ENCODE measurements at places on chromosomes 1 and 21.
A peak's percentile ranks its signal among the peaks of the same experiment; 100 is the strongest.

- DNase-seq = no peak
Measured at GRCh38 chr1:99710994-99711393, 55.4 kb downstream of the FRRS1 start.

DNA sequence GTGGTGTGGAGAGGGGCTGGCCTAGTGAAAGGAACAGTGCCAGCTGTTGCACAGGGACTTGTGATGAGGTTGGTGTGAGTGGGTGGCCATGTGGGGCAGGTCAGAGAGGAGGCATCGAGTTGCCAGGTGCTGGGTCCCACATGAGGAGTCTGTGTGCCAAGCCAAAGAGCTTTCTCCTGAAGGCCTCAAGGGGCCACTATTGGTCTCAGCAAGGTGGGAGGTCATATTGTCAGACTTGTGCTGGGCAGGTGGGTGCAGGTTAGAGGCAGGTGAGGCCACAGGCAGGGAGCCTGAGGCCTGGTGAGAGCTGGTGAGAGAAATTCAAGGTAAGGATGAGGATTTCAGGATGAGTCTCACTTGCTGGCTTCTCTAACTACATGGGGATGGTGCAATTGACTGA, 256.8 kb downstream of the DISC1 start:
- DNase-seq = no peak

DNA sequence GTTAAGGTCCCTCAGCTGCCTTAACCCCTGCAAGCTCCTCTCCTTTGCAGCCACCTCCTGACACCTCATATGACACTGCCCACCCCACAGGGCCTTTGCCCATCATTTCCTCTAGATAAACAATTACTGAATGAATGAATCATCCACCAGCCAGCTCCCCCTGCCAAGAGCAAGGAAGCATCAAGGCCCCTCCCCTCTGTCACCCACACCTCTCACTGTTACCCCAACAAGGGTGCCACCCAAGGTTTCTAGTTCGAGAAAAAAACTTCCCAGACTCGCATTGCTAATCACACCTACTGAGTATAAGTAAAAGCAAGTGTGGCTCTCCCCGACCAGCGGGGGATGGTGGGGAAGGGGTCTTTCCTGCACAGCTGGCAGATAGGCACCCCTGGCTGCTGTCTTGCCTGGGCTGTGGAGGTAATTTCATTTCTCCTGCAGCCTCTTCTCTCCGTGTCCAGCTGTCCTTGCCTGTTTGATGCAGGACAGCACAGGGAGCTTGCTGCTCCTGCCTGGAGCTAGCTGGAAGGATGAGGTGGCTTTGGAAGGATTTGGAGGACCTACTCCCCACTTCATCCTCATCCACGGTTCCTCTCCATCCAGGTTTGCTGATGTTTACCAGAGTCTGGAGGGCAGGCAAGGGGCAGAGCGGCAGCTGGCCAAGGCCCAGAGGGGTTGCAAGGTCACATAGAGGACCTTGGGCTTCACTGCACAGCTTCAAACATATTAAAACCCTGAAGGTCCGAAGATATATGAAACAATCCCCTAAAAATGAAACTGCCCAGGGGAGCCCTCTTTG, 33.1 kb upstream of the LBR start:
- peak; percentile 32 for DNase-seq

DNA sequence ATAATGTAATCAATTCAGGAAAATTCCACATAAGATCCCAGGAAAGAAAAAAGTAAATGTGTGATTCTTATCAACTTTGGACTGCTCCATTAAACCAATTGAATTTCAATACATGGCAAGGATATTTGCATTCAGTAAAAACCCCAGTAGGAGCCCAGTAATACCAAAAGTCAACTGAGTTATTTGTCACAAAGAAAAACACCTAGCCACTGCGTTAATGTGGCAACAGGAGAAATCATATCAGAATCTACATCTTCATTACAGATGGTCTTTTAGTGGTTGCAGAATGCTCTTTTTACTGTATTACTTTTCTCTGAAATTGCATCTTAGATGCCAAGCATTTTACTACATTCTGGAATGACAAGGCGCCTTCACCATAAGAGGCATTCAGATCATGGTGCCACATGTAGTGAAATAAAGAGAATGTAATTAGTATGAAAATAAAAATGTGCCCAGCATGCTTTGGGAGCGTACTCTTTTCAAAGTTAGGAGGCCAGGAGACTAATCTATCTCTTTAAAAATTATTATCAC, 180.7 kb downstream of the PATJ start:
- DNase-seq = no peak

GRCh38 chr1:29179641-29180184, 2.0 kb downstream of the SRSF4 start:
- DNase-seq = no peak

DNA sequence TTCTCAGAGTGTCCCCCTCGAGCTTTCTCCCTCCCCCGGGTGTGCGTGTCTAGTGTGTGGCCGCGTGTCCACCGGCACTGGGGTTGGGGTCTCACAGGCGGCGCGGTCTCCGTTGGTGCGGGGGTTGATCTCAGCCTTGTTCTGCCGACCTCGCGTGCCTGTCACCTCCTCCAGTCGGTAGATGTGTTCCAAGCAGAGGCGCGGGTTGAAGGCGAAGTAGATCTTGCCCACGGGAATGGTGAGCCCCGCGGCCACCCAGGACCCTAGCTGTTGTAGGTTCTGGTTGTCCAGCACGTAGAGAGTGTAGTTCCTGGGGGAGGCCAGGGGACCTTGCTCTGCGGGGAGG, 9.8 kb downstream of the INSRR start:
- no peak for DNase-seq

GRCh38 chr1:1435106-1435903, at the start of gene VWA1:
TSS of gene VWA1 (plus strand) at chr1:1435690. CDS start at chr1:1435749, 59 bp downstream.
- DNase-seq = peak; percentile 41

- no peak for DNase-seq
Measured at GRCh38 chr1:941588-942383, 17.3 kb downstream of the NOC2L start.

DNA sequence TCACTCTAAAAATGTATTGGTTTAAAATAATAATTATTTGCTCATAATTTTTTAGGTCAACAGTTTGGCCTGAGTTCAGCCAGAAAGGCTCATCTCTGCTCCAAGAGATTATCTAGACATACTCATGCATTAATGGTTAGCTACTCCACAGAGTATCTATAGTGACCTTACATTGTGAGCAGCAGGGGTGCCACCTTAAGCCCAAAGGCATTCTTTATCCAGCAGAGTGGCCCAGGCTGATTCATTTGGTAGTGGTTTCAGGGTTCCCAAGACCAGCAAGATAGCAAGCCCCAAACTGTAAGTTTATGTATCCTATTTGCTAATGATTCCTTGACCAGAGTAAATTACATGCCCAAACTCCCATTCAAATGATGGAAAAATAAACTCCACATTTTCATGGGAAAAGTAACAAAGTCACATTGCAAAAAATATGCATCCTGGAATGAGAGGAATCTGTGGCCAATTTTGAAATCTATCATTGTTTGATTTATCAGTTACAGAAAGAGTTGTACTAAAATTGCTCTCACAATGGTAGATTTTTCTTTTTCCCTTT, 182.6 kb upstream of the KCNK2 start:
- no peak for DNase-seq

DNA sequence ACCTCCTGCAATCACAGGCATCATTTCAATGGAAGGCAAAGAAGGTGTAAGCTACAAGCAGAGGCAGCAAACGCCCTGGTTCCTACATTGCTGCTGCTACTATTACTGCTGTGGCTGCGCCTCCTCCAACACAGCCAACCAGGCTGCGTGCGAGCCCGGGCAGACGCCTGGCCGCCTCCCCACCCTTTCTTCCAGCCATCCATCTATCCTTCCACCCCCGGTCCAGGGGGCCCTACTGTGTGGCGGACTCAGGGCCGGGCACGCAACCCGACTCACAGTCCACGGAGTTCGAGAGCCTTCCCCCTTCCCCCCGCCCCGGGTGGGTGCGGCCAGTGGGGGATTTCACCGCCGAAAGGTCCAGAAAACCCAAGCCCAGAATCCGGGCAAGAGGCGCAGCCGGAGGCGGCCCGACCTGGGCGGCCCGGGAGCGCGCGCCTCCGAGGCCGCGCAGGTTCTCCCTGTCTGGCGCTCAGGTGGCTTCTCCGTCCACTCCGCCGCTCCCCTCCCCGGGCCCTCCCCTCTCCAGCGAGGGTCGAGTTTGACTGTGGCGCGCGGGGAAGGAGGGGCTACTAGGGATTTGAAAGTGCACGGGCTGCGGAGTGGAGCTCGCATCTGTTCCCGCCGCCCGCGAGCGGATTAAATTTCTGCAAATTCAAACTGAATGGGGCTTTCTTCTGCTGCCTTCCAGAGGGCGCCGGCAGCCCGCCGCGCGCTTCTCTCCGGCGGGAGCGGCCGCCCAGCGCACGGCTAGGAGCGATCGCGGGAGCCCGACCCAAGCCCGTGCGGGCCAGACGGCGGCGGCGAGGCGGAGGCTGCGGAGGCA, at the start of gene HUNK:
HUNK (plus strand) TSS at position 569 of the 823 bp plus-strand sequence. CDS start 655 bp downstream, outside the sequence.
- DNase-seq = no peak

DNA sequence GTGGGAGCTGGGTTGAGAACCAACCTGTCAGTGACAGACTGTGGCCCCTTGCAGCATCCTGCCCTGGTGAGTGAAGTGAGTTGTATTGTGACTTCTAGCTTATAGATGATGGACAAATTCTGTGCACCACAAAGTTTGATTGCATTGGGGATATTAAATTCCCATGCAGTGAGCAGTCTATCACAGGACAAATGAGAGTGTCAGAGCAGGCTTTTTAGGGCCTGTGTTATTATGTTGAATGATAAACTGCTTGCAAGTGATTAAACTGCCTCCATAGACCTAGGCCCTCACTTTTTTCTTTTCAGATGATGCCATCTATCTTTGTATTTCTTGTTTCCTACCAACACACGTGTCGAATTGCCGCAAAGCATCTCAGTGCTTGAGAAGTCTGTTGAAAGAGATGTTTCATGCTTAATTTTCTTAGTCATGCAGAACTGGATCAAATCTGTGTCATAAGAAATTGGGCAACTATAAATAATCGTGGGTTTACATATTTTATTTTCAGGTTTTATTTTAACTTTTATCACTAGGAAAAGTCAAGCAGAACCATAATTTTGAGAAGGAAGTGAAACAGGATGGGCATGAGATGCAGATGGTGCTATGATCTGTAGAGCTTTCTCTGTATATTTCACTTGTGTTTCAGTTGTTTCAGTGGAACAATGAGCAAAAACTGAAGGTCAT, 199.2 kb downstream of the S1PR1 start:
- DNase-seq = no peak

GRCh38 chr1:114666954-114667353, 2.9 kb downstream of the DENND2C start:
- DNase-seq = no peak

- no peak for DNase-seq
Measured at GRCh38 chr1:30650038-30650967, 73.1 kb downstream of the MATN1 start.

DNA sequence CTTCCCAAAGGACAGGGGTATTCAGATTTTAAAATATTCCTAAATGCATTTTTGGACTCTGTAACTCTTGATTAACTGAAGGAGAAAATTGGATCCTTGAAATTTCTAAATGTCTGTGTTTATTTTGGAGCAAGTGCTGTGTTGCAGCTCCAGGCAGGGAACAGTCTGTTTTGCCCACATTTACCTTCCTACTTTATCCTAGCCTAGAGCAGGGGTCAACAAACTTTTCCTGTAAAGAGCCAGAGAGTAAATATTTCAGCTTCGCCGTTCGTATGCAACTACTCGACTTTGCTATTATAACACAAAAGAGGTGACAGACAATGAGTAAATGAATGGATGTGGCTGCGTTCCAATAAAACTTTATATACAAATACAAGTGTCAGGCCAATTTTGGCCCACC, 402.2 kb downstream of the GPATCH2 start:
- no peak for DNase-seq

DNA sequence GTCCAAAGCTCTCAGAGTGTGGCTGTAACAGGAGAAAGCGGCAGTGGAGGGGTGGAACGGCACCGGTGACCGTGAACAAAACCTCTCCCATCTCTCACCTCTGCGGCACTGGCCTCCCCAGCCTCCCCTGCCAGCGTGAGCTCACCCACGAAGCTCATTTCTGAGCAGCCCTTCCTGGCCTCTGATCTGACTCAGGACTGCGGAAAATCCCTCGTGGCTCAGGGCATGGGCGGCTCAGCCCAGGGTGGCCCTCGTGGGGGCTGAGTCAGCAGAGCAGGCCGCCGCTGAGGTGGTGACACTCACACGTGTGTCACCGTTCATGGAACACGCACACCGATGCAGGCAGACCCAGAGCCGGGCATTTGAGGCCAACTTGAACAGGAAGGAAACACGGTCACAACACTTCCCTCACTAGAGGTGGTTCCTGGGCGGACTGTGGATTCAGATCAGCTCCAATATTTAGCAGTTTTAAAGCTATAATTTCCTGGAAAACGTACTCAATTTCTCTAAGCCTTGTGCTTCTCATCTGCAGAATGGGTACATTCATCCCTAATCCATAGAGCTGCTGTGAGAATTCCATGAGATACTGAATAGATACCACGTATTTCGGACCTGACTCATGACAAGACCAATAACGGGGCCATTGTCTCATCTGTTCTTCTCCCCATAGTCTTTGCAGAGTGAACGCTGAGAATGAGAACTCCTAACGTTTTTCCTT, 115.0 kb upstream of the TMPRSS2 start:
- DNase-seq = no peak

GRCh38 chr21:44526096-44526997, 13.6 kb downstream of the KRTAP10-1 start:
- no peak for DNase-seq

- no peak for DNase-seq
Measured at GRCh38 chr1:63982201-63982600, 208.4 kb downstream of the ROR1 start.

- no peak for DNase-seq
Measured at GRCh38 chr1:8602471-8603219, 214.8 kb downstream of the RERE start.

DNA sequence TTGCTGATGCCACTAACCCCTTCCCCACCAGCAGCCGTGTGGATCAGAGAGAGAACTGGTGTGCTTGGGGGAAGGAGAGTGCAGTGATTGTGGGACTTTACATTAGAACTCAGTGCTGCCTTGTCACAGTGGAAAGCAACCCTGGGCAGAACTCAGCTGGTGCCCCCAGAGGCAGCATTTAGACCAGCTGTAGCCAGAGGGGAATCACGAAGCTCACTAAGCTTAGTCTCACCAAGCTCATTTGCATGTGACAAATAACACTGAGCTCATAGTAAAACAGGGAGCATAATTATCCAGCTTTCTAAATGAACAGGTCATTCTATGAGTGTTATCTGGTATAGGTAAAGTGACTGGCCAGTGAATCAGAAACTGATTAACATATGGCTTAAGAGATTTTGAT, 9.8 kb upstream of the SMAP2 start:
- DNase-seq = no peak

- no peak for DNase-seq
Measured at GRCh38 chr1:244254467-244254866, 197.2 kb downstream of the ADSS2 start.

DNA sequence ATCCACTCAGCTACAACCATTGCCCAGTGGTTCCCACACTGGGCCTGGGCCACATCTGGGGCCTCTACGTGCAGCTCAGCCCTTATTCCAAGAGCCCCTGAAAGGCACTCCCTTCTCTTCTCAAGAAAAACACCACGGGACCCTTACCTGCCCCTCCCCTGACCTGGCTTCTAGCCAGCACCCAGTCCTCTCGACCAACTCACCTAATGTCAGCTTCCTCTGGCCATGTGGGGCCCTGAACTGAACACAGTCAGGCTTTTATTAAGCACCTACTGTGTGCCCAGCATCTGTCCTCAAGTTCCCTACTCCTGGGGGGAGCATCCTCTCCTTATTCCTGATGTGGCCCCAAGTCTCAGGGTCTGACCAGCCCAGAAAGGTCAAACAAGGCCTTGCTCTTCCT, 208.4 kb downstream of the MATN1 start:
- DNase-seq = no peak

Measured in activated effector memory CD4-positive, alpha-beta T cell treated with Interleukin-2 at 50 U/mL for 16 hours (primary cell).